ENCODE measurements at places on chromosomes 3 and 15.

- no peak for DNase-seq
Observed at GRCh38 chr3:29679944-29680343, 399.1 kb downstream of the RBMS3 start.

DNA sequence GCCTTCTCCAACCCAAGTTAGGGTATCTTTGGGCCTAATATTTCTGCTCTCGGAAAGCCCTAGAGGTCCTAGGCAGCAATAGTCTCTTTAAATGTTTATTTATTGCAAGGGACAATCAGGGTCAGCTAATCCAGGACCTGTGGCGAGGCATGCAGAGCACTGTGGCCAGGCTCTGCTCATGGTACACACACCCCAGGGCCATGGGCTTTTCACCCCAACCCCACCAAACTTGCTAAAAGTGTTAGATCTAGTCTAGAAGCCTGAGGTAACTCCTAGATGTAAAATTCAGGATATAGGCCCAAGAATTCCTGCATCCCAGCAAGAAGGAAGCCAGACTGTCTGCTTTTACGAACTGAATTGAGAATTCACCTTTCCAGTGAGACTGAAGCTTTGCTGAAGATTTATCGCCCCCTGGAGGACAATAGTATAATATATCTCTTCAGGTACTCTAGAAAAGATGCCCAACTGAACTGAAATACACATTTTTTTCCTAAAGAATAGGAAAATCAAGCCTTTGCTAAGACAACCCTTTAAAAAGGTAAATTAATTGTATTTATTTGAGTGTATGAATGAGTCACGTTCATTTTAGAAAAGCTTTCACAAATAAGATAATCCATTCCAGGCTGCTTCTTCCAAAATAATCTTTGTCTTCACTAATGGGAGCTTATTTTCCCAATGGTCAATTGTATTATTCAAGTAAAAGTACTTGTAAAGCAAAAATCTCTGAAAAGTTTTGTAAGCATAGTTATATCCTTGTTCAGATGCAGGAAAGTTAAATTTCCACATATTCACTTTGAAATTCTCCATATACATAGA, 89.8 kb downstream of the LRRC3B start:
- peak; percentile 47 for DNase-seq

- DNase-seq = no peak
Observed at GRCh38 chr3:114508976-114509375, 215.1 kb downstream of the TIGIT start.

DNA sequence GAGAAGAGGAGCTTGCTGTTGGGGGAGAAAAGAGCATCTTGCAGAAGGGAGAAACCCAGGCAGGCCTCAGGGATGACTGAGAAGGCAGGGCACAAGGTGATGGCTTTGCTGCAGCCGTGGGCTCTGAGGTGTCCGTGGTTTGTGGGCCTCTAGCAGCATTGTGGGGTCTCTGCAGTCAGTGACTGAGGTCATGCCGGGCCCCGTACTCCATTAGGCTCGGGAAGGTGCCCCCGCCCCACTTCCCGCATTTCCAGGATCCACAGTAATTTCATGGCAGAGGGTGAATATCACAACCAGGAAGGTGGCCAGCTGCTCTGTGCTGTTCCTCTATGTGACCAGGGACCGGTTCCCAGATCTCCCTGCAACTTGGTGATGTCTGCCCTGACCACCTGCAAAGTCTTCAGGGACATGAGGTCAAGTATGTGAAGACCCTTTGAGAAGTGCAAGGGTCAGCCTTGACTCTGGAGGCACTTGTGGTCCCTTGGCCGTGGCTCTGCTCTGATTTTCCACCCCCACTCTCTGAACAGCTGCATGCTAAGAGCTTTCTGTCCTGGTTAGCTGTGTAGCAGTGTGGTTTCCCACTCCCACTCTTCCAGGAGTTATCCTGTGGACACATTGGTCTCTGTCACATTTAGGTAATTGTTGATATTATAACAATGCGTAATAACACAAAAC, 3.6 kb downstream of the KLF13 start:
- DNase-seq = no peak

DNA sequence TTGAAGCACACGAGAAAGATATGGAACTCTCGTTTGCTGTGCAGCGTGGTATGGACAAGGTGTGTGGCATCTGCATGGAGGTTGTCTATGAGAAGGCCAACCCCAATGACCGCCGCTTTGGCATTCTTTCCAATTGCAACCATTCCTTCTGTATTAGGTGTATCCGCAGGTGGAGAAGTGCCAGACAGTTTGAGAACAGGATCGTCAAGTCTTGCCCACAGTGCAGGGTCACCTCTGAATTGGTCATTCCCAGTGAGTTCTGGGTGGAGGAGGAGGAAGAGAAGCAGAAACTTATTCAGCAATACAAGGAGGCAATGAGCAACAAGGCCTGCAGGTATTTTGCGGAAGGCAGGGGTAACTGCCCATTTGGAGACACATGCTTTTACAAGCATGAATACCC, 1.2 kb downstream of the MKRN3 start:
- DNase-seq = no peak

DNA sequence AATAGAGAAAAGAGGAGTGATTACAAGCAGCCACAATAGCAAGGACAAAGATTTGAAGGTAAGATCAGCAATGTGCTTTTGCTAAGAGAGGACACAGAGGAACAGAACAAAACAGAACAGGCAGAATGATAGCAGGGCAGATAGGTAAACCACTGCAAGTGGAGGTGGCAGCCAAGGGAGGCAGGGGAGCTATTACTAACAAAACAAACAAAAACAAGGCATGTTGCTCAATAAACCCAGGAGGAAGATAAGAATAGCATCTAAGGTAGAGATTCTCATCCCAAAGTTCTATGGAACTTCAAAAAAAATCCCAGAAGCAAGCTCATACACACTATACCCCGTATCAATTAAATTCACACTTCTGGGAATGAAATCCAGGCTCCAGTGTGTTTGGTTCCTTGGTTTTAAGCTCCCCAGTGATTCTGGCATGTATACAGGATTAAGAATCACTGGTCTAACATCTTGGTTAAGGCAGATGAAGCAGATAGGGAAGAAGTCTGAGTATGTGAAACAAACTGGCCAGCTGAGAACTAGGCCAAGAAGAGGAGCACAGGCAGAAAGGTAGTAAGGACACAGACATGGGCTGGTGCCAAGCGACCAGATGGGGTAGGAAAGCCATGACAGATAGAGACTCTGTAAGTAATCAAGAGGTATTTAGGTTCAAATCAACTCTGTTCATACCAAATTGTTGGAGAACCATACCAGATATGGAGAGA, 189.2 kb downstream of the DTWD1 start:
- no peak for DNase-seq

GRCh38 chr15:36371509-36371908, 207.9 kb upstream of the CDIN1 start:
- no peak for DNase-seq

DNA sequence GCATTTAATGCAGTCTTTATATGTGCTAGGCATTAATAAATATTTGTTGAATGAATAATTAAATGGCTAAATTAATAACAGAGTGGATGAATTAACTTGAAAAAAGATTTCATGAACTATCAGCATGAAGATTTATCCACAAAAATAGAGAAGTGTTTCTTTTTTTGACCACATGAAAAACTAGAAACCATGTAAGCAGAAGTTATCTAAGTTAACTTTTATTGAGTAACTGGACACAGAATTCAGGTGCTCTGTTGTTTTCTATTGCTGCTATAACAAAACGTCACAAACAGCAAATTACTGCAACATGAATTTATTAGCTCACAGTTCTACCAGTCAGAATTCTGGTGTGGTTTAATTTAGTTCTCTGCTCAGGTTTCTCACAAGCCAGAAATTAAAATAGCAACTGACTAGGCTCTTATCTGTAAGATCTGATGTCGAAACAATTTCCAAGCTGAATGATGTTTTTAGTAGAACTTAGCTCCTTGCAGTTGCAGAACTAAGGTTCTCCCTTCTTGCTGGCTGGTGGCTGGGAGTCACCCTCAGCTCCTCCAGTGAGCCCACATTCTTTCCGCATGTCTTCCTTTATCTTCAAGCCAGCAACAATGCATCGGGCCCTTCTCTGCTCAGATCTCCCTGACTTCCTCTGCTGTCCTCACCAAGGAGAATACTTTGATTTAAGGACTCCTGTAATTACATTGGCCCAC, 810.2 kb upstream of the ALCAM start:
- DNase-seq = no peak

DNA sequence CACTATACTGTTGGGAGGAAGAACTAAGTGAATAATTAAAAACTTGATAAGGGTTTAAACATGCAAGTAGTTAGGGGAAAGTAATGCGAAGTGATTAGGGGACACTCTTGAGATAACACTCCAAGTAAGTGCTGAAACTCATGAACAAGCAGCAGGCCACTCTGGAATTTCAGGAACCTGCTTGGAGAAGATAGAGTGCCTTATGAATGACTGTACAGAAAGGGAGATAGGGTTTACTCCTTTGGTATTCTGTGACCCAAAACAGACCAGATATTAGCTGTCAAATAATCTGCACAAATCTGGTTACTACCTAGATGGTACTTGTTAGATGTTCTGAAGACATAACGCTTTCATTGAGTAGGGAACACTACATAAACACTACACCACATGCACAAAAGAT, 85.6 kb downstream of the FRMD4B start:
- no peak for DNase-seq

- DNase-seq = no peak
Observed at GRCh38 chr15:63928185-63928842, 94.6 kb upstream of the HERC1 start.

DNA sequence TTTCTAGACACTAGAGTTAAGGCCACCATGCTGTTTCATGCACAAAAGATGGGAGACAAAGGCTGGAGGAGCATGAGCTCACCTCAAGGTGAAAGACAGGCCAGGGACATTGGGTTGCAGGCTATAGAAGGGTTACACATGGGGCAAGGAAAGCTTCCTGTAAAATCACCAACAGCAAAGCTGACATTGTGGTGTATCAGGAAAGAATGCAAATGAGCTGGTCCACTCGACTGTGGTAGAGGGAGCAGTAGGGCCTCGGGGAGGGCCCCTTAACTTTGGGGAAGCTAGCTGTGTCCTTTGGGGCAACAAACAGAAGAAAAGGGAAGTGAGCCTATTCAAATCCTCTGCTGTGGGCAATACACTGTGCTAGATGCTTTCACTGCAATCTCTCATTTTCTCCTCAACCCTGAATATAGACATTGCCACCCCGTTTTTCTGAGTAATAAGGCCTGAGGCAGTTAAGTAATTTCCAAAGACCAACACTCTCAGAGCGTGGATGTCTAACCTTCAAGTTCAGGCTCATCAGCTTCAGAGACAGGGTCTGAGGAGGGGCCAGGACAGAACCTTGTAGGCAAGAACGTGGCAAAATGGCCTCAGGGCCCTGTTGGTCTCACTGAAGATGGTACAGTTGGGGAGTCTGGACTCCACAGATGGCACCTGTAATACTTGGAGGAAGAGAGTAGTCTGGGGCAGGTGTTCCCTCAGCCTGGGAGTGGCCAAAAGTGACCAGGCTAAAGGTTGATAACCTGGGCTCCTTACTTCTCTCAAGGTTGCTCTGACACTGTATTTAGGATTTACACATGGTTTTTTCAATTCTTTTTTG, 24.1 kb downstream of the CX3CR1 start:
- peak; percentile 47 for DNase-seq

GRCh38 chr3:166688665-166689064, 691.4 kb downstream of the ZBBX start:
- DNase-seq = no peak

DNA sequence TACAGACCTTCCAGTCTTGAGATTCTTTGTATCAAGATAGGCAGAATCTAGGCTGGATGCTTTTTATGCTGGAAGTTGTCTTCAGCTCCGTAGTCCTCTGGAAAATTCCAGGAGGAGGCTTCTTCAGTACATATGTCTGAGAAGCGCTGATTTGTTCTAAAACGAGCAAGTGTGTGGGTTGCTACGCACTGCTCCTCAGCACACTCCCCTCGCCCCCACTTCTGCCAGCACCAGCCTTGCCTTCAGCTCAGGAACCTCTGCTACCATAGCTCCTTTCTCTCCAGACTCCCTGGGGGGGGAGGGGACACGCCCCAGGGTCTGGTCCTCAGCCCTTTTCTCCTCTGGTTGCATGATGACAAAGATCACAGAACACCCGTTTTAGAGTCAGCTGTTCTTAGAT, 75.5 kb upstream of the TRA2B start:
- peak; percentile 87 for DNase-seq

GRCh38 chr3:6421666-6422445, 439.1 kb upstream of the GRM7 start:
- DNase-seq = no peak

DNA sequence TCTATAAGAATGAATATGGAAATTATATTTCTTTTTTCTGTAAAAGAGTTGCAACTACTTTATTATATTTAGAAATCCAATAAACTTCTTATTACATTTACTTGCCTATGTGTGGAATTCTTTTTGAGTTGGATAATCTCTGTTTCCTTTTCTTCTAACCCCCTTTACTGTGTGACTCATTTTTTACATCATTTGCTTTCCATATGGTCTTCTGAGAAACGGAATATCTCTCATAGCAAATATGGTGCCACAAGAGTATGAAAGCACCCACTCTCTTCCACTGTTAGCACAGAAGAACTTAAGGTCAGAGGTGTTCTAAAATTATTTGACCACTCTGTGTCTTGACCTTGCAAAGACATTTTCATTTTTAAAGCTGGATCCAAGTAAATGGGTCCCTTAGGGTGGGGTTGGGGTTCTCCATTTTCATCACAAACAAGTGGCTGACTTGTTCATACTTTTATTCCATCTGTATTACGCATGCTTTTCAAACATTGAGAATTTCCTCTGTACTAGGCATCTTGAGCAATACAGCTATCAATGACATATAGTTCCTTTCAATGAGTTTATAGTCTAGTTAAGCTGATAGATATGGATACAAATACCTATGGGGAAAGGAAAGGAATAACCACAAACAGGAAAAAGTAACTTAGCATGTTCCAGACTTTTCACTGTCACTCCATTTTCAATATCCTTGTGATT, 281.1 kb upstream of the TPRG1 start:
- DNase-seq = no peak

GRCh38 chr3:175193815-175194518, 334.8 kb downstream of the NAALADL2 start:
- DNase-seq = peak; percentile 44

DNA sequence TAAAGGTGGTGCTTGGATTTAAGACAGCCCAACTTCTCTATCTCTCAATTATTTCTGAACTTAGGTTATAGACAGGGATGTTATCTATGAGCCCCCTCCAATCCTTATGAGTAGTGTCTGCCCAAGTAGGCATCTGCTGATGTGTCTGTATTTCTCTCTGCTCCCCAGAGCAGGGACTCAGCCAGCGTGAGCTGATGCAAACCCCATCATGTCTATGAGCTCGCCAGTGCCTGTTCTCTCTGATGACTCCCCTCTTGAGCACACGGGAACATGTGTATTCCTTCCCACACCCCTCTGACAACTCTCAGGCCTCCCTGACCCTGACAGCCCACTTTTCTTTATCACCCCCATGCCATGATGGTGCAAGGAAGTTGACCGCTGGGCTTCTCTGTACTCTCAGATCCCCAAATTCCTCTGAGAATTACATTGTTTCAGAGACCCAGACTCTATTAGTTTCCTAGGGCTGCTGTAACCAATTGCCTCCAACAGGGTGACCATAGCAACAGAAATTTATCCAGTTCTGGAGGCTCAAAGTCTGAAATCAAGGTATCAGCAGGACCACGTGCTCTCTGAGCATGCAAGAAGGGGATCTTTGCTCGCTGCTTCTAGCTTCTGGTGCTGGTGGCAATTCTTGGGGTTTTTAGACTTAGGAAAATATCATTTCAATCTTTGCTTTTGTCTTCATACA, 73.5 kb upstream of the ST8SIA2 start:
- DNase-seq = no peak
